ENCODE measurements at places on chromosomes 12 and 14.

DNA sequence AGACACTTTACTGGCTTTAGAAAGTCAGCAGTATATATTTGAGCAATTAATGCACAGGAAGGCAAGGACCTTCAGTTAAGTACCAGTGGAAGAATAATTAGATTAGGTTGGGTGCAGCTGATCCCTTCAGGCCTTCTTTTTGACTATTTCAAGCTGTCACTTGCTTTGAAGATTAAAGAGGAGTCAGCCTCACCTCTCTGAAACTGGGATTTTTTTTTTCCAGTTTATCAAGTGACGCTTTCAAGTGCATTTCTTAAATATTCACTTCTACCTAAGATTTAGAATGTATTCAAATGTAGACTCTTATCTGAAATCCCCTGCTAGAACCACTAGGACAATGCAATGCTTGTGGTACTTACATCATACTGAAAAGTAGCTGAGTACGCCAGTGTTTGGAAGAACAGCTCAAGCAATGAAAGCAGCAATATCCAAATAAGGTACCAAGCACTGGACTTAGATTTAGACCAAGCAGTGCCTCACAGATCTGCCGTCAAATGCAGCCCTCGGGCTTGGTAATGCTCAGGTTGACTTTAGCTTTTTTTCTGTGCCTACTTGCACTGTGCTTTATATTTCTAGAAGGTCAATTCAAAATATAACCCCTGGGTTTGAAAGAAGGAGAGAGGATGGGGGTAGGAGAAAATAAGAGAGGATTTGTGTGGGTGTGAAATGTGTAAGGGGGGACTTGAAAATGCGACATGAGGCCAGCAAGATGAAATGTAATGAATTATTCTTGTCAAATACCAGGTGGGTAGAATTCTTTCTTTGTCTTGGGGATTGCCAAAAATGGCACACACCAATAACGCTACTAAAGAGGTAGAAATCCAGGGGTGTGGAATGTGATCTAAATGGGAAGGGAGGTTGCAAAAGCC is 3.7 kb upstream of the FERMT2 start:
- DNase-seq, result no peak

GRCh38 chr14:23078692-23079116 is 16.2 kb downstream of the ACIN1 start:
- no peak for DNase-seq

DNA sequence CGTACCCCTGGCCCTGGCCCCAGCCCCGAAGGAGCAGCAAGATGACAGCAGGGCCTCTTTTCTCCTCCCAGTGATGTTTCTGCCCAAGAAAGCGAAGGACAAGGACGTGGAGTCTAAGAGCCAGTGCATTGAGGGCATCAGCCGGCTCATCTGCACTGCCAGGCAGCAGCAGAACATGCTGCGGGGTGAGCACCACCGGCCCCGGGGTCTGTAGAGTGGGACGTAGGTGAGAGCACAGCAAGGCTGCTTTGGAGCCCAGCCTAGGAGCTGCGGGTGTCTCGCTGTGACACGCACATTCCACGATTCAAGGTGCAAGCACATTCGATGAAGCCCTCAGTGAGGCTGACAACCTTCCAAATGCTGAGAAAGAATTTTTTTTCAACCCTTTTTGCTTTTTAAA is 5.2 kb upstream of the TEX22 start:
- no peak for DNase-seq

- DNase-seq, result no peak
Observed at GRCh38 chr14:52080808-52081755, 12.2 kb upstream of the NID2 start.

GRCh38 chr12:95802482-95803270 is 12.1 kb upstream of the NTN4 start:
- DNase-seq, result no peak

Measured in activated T-cell treated with anti-CD3 and anti-CD28 coated beads for 48 hours (primary cell).